NCI-H460 (cell line): ENCODE measurements at places on chromosomes 2 and 18.

DNA sequence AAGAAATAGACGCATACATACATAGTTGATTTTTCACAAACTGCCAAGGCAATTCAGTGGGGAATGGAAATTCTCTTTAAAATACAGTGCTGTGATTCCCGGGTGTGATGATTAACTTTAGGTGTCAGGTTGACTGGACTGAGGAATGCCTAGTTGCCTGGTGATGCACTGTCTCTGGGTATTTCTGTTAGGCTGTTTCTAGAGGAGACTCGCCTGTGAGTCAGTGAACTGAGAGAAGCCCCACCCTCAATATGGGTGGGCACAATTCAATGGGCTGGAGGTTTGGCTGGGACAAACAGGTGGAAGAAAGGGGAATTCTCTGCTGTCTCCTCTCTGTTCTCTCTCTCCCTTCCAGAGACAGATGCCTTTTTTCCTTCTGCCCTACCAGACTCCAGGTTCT lies 187.6 kb downstream of the ARHGAP28 start:
- DNase-seq: no peak

DNA sequence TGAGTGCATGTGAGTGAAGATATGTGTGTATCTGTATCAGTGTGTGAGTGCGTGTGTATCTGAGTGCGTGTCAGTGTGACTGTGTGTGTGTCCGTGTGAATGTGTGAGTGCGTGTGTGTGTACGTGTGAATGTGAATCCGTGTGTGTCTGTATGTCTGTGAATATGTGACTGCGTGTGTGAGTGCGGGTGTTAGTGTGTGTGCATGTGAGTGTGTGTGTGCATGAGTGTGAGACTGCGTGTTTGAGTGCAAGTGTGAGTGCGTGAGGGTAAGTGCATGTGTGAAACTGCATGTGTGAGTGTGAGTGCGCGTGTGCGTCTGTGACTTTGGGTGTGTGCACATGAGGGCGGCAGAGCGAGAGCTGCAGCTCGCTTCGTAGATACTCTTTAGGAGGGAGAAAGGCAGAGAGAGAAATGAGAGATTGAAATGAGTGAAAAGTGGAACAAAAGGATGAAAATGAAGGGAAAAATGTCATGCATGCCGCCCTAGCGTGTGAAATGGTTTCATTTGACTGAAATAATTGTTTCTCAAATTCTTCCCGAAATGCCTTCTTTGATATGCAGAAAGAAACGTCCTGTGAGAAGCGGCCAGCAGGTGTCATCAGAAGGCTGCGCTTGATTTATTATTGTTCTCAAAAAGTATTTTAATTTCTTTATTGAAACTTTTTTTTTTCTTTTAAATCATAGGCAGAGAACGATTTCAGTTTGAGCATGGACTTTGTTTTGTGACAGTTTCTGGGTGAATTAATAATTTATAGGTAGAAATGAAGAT lies 25.6 kb downstream of the ZNF407 start:
- no peak for DNase-seq

DNA sequence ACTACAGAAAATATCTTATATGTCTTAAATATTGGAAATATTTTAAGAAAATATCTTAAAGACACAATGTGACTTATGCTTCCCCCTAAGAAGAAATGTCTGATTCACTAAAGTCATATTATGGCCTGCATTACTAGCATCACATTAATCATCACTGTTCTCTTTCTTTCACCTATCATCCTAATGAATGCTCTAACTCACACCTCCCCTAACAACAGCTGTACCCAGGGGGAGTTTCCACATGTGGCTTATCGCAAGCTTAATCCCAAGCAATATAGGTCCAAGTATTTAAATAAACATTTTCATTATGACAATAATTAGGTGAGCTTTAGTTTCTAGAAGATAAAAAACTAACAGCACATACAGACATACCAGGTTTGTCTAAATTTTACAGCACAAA lies 39.6 kb downstream of the REV1 start:
- no peak for DNase-seq

DNA sequence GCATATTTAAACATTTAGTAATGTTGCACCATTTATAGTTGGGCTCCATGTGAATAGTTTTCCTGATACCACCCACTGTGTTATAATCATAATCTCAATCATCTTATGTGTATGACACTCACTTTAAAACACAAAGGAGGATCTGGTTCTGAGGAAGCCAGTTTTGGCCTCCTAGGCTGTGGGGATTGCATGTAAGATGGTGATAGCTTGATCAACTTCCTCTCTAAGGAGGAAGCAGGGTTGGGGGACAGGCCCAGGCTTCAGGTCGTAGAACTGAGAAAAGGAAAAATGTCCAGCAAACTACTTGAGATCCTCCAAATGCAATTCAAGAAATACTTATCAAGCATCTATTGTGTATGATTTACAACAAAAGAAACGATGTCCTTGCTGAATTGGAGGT lies 4.9 kb upstream of the PPM1B start:
- no peak for DNase-seq

GRCh38 chr2:132813422-132813821 lies 143.4 kb upstream of the LYPD1 start:
- DNase-seq: no peak

DNA sequence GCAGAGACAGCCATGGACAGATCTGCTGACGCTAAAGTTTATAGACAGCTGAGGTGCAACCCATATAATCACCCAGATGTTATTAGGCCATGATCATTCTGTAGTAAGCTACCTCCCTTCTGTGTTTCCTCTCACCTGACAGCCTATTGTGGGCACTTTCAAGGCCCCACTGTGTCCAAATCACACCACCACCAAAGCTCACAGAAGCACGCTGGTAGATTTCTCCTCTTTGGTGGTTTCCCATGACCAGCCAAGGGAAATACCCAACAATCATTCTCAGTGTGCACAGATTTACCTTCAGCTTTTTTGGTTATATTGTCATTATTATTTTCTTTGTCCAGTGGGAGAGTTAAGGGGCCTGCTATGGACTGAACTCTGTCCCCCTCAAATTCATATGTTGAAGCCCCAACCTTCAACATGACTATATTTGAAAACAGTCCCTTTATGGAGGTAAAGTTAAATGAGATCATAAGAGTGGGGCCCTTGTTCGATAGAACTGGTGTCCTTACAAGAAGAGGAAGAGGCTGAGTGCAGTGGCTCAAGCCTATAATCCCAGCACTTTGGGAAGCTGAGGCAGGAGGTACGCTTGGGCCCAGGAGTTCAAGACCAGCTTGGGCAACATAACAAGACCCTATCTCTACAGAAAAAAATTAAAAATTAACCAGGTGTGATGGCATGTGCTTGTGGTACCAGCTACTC lies 74.0 kb upstream of the MSH6 start:
- no peak for DNase-seq

DNA sequence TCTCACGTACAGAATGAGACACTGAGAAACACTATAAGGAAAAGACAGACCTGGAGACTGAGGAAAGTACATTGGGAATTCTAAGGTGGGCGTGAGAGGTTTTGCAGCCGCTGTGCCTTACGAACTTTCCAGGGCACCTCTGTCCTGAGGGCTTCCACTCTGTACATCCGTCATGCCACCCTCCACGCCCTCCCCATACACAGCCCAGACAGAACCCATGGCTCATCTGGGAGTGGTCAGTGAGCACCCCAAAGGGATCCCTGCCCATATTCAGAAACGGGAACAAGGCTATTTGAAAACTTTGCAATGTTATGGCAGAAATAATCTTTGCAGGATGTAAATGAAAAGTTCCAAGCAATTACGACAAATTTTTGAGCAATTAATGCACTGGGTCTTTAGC lies 95.4 kb upstream of the ZNF532 start:
- DNase-seq: no peak

DNA sequence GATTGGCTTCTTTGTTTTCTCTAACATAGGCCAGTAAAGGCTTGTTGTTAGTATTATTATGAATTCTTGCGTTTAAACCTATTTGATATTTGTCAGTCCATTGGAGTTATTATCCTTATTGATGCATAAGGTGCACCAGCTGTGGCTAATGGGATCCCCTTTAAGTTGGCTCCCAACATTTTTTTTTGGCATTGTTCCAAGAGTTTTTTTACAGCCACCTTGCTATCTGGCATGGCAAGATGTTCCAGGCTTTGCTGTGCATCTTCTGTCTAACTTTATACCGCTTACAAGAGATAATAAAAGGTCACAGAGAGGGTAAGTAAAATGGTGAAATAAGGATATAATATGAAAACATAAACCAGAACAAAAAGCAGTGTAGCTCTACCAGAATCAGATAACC lies 157.5 kb upstream of the TACR1 start:
- DNase-seq: no peak

- no peak for DNase-seq
Observed at GRCh38 chr18:137327-137726, 21.0 kb upstream of the USP14 start.

DNA sequence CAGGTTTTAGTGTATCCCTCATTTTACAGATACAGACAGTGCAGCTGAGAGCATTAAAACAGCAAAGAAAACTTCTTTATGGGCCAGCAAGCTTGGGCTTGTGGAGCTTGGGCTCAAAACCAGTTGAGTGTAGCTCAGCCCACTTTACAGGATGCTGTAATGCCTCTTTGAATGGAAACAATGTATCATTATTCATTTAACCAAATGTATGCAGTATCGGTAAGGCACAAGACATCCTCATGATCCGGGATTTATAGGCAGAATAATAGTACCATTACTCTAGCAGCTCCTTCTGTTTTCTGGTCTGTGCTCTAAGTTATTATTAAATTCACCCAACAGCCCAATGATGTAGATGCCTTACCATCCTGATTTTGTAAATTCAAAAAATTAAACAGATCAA lies 575.1 kb upstream of the CDH7 start:
- no peak for DNase-seq
